Activated T-cell treated with anti-CD3 and anti-CD28 coated beads for 48 hours (primary cell): ENCODE measurements at places on chromosomes 5 and 9.

- DNase-seq: no peak
Observed at GRCh38 chr9:122053567-122054350, 39.3 kb downstream of the TTLL11 start.

GRCh38 chr5:151357097-151357496 is 9.7 kb upstream of the SLC36A2 start:
- no peak for DNase-seq

DNA sequence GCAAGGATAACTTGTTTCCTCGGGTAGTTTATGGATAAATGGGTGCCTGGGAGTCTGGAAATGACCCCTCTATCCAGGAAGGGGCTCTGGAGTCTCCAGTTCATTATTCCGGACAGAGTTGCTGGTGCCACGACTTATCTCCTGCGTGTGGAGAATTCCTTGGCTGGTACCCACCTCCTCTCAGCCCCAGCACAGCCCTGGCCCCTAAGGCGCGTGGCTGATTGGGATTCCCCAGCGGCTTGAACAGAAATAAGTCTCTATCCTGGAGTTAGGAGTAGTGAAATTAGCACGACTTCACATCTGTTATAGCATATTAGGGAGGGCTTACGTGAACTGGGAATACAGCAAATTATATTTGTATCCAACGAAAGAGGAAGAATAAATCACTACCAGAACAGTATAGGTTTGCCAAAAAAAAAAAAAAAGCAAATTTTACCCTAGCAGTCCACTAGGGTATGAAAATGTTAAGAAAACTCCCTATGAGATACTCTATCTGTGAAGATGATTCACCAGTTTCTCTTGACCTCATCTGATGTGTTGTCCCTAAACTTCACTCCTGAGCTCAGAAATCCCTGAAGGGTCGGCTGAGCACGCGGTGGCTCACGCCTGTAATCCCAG is 172.5 kb upstream of the OTULINL start:
- no peak for DNase-seq

DNA sequence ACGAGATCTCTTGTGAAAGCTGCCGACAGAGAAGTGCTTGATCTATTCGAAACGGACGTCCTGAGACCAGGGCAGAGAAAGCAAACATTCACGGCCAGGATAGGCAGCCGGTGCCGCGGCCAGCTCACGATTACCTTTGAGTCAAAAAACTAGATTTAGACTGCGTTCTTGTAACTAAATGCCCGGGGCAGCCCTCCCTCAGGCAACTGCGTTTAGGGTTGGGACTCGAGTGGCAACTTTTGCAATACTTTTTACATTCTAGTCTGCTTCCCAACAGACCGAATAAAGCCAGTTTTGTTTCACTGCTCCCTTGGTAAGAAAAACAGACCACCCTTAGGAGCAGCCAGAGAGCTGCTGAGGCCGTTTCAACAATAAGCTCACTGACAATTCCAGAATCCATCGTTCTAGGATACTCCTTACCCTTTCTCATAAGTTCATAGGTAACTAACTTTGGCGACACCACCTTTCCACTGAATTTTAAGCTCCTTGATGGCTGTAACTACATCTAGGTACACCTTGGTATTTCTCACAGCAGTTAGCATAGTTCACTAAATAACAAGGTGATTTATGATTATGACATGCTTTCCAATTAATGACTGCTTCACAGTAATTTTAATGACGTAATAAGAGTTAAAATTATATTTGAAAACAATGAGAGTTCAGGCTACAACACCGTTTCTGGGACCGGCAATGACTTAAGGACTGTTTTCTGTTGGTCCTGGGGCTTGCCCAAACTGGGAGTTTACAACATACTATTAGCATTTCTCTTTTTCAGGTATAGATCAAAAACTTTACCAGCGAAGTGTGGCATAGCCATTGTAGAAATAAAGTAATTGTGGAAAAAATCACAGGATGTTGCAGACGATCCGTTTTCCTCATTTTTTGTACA is 899 bp upstream of the RAPGEF6 start:
- DNase-seq: no peak

DNA sequence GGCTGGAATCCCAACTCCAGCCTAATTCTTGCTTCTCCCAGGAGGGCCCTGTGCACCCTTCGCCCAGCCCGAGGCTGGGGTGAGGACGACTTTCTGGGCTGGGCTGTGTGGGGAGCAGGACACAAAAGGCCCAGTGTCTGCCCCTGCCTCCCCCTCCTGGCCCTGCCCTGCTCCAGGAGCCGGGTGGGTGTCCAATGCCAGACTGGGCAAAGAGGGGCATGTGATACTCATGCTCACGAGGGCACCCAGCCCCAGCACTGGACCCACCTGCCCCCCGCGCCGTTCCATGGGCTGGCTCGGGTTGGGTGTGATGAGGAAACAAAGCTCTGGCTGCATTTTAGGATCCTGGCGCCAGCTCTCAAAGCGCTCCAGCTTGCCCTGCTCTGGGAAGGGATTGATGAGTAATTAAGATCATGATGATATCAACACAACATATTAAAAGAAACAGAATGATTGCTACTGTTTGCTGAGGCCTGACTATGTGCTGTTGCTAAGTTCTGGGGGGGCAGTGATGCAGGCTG is 30.7 kb downstream of the LHX2 start:
- no peak for DNase-seq

GRCh38 chr5:74063821-74064220 is 437.8 kb downstream of the ARHGEF28 start:
- DNase-seq: no peak
